ENCODE measurements at places on chromosomes 5 and 9. TPM values are rescaled to one million over a fixed set of nuclear protein-coding genes. Genes with fewer than 3 reads are reported as not detected.

- DNase-seq = no peak
- H3K4me3 ChIP-seq = no peak overlapping the region
- H3K4me1 ChIP-seq = no peaks in the 10 kb centered on the region
- H3K36me3 ChIP-seq = no peaks in the 10 kb centered on the region
These were observed 23.6 kb upstream of the TNFSF8 start for GRCh38 chr9:114953959-114954358.

The CKMT2 gene
- not detected for total RNA-seq

- no peaks in the 10 kb centered on the region for H3K27me3 ChIP-seq
- no peak overlapping the region for H3K4me3 ChIP-seq
- H3K36me3 ChIP-seq = no peaks in the 10 kb centered on the region
- no peak for DNase-seq
- no peaks in the 10 kb centered on the region for H3K4me1 ChIP-seq
These were observed 85.1 kb upstream of the RAI14 start for GRCh38 chr5:34570721-34571676.

The ZNG1C gene
- 28.4 TPM for total RNA-seq

The SLC25A2 gene
- 0.42 TPM for total RNA-seq

- no peaks in the 10 kb centered on the region for H3K36me3 ChIP-seq
- no peak overlapping the region for H3K4me3 ChIP-seq
- H3K27ac ChIP-seq = no peak overlapping the region
- no peaks in the 10 kb centered on the region for H3K4me1 ChIP-seq
These were observed 111.7 kb downstream of the KCNN2 start for GRCh38 chr5:114473541-114473940.

DNA sequence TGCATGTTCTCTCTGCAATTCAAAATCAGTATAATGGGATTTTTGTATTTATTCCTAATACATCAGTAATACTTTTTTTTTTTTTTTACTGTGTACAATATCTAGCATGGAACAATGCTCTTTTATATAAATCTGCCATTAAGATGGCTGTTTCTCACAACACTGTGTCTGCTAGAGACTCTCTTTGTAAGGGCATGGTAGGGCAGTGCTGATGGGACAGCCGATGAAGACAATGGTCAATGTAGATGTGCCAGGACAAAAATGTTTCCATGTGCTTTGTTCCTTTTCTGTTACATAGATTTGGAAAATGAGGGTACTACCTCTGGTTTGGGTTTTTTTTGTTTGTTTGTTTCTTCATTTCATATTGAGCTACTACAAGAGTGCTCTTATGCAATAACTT lies 95.3 kb upstream of the ITGA2 start:
- no peaks in the 10 kb centered on the region for H3K27me3 ChIP-seq
- H3K27ac ChIP-seq = no peak overlapping the region
- DNase-seq = no peak
- no peak overlapping the region for H3K4me3 ChIP-seq
- H3K4me1 ChIP-seq = no peaks in the 10 kb centered on the region

GRCh38 chr5:133251296-133252132 lies 199.7 kb downstream of the HSPA4 start:
- H3K4me3 ChIP-seq = no peak overlapping the region
- H3K36me3 ChIP-seq = no peaks in the 10 kb centered on the region
- H3K27me3 ChIP-seq = no peaks in the 10 kb centered on the region
- no peak for DNase-seq
- H3K4me1 ChIP-seq = peaks cover 6% of the 10 kb centered on the region

The SPOUT1 gene
- total RNA-seq = 70.4 TPM

- peak overlapping the region; percentile 95 for H3K4me3 ChIP-seq
- H3K27ac ChIP-seq = peak overlapping the region; percentile 98
- peaks cover 21% of the 10 kb centered on the region for H3K36me3 ChIP-seq
These were observed 1.3 kb upstream of the MTAP start for GRCh38 chr9:21800931-21801682.

The NSG2 gene
- not detected for total RNA-seq

DNA sequence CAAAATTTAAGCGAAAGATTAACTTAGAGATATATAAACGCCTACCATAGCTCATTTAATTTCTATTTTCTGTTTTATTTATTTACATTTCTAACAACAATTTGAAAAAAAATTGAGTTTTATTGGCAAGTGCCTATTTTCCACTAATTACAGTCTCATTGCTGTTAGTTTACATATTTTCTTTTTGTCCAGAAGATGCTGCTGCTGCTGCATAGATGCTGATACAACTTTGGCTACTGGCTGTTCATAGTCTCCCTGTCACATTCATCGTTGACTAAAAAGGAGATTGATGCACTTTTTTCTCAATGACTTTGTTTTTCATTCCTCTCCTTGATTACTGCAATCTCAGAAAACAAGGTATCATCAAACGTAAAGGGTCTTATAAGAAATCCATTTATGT lies 235.4 kb downstream of the CDH9 start:
- no peaks in the 10 kb centered on the region for H3K4me1 ChIP-seq
- H3K27me3 ChIP-seq = no peaks in the 10 kb centered on the region
- no peak overlapping the region for H3K27ac ChIP-seq
- H3K4me3 ChIP-seq = no peak overlapping the region
- no peaks in the 10 kb centered on the region for H3K36me3 ChIP-seq

The DPH7 gene
- 54.4 TPM for total RNA-seq

The FOXD4 gene
- total RNA-seq = 2.8 TPM

GRCh38 chr5:43993634-43994351 lies 390.8 kb downstream of the NNT start:
- no peak for DNase-seq
- no peaks in the 10 kb centered on the region for H3K27me3 ChIP-seq
- no peak overlapping the region for H3K27ac ChIP-seq

- DNase-seq = no peak
- peaks cover 6% of the 10 kb centered on the region for H3K4me1 ChIP-seq
- no peak overlapping the region for H3K4me3 ChIP-seq
- no peaks in the 10 kb centered on the region for H3K27me3 ChIP-seq
- no peak overlapping the region for H3K27ac ChIP-seq
- no peaks in the 10 kb centered on the region for H3K36me3 ChIP-seq
These were observed 4.7 kb downstream of the ABCA1 start for GRCh38 chr9:104923289-104923688.

DNA sequence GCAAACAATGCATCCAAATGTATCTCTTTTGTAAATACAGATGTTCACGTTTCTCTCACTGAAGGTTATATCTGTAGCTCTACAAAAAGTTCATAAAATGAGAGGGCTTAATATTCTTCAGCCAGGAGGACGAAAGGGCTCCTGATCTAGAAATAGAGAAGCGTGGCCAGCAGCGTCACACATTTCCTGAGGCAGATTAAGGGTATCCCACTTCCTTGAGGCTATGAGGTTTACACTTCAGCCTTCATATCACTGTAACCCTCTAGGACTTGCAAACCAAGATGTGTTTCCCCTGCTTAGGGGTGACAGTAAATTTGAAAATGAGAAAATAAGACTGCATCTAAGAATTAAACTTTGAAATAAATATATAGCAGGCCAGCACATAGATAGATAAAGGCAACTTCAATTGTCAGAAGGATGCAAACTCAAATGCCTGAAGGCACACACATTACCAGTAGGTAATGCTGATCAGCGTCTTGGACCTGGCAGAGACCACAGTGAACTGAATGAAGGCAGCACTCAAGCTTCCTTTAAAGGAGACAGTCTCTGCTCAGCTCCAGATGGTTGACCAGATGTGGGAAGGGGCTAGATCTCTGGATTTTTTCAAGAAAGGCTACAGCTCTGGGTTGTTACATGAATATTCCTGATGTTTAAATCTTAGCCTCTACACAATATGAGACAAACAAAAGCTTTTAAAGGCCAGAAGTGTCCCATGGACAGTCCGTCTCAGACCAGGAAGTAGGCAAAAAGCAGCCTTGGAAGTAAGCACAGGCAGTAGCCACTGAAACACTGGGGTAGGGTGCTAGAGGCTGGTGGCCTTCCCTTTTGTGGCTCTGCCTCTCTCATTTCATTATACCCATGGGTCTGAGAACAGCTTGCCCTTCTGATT lies 197.7 kb downstream of the MCTP1 start:
- H3K27ac ChIP-seq = no peak overlapping the region
- H3K27me3 ChIP-seq = no peaks in the 10 kb centered on the region
- no peak overlapping the region for H3K4me3 ChIP-seq
- no peaks in the 10 kb centered on the region for H3K4me1 ChIP-seq
- DNase-seq = no peak
- no peaks in the 10 kb centered on the region for H3K36me3 ChIP-seq

- H3K27ac ChIP-seq = no peak overlapping the region
- peaks cover 14% of the 10 kb centered on the region for H3K4me1 ChIP-seq
- DNase-seq = no peak
- no peaks in the 10 kb centered on the region for H3K36me3 ChIP-seq
- no peaks in the 10 kb centered on the region for H3K27me3 ChIP-seq
- H3K4me3 ChIP-seq = no peak overlapping the region
These were observed 46.0 kb downstream of the AHRR start for GRCh38 chr5:367358-368130.

DNA sequence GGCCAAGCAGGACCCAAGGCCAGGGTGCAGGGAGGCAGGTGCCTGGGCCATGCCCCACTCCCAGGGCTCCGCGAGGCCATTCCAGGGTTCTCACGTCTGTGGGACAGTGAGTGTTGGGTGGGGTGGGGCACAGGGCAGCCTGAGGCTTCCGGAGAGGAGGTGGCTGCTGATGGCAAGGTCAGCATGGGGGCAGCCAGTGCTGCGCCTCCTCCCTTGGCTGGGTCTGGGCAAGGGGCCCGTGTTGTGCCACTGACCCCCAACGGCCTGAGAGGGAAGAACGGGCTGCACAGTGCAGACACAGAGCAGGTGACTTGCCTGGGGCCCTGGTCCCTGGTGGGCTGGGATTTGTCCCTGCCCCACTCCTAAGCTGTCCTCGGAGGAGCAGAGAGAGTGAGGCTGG lies 82.1 kb downstream of the RXRA start:
- peaks cover 66% of the 10 kb centered on the region for H3K4me1 ChIP-seq
- no peaks in the 10 kb centered on the region for H3K36me3 ChIP-seq
- no peaks in the 10 kb centered on the region for H3K27me3 ChIP-seq
- no peak overlapping the region for H3K27ac ChIP-seq
- DNase-seq = no peak

DNA sequence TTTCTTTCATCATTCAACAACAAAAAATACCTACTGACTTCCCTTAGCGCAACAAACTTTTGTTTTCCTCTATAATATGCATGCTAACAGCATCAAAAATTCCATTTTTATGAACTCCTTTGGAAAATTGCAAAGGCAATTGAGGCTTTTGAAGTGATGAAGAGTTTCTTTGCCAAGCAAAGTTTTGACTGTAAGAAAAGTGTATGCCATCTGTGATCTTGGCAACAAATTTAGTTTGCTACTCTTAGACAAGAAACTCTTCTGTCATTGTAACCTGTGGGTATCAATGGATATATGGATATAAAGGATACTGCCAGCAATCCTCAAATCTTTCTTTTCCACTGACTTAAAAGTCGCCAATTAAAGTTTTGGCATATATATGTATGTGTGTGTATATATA lies 72.0 kb upstream of the GABRA1 start:
- DNase-seq = no peak
- H3K4me3 ChIP-seq = no peak overlapping the region
- no peaks in the 10 kb centered on the region for H3K27me3 ChIP-seq

DNA sequence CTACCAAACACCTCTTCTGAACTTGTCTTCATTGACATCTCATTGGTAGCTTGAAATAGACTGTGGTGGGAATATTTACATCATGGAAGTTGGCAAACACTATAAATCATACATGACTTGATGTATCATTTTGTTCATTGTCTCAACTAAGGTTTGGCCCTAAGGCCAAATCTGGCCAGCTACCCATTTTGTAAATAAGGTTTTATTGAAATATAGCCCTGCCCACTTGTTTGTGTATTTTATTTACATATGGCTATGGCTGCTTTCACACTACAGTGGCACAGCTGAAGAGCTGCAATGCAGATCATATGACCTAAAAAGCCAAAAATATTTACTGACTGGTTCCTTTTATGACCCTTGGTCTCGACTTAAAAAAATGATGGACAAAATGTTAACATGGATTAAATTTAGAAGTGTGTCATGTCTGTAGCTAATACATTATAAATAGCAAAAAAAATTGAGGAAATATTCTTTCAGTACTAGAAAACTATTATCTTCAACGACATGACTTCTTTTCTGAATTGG lies 22.1 kb downstream of the FAM240B start:
- H3K4me3 ChIP-seq = no peak overlapping the region
- no peaks in the 10 kb centered on the region for H3K4me1 ChIP-seq
- no peak overlapping the region for H3K27ac ChIP-seq
- no peaks in the 10 kb centered on the region for H3K36me3 ChIP-seq
- DNase-seq = no peak
- no peaks in the 10 kb centered on the region for H3K27me3 ChIP-seq

GRCh38 chr9:21764846-21765245 lies 37.6 kb upstream of the MTAP start:
- no peak overlapping the region for H3K27ac ChIP-seq
- no peaks in the 10 kb centered on the region for H3K36me3 ChIP-seq
- no peaks in the 10 kb centered on the region for H3K27me3 ChIP-seq
- no peak for DNase-seq

- H3K4me1 ChIP-seq = no peaks in the 10 kb centered on the region
- no peaks in the 10 kb centered on the region for H3K36me3 ChIP-seq
- peaks cover 34% of the 10 kb centered on the region for H3K27me3 ChIP-seq
- no peak for DNase-seq
- no peak overlapping the region for H3K4me3 ChIP-seq
These were observed 81.4 kb downstream of the GABBR2 start for GRCh38 chr9:98627296-98627695.
